Tracheal epithelial cell (primary cell): ENCODE measurements at places on chromosomes 11 and 22. TPM values are rescaled to one million over a fixed set of nuclear protein-coding genes. Genes with fewer than 3 reads are reported as not detected.

The SELENOM gene
- 62.7 and 69.4 TPM in 2 replicates for total RNA-seq

The NCAM1 gene
- total RNA-seq = 0.24 TPM in 1 of 2 replicates, not detected in the other

The RASD2 gene
- total RNA-seq = 0.43 and 0.48 TPM in 2 replicates

The SPI1 gene
- total RNA-seq = not detected in 2 replicates

The LIF gene
- total RNA-seq = 0.21 and 28.9 TPM in 2 replicates

The CSNK2A3 gene
- 2.2 and 5.1 TPM in 2 replicates for total RNA-seq

The PAMR1 gene
- total RNA-seq = 2.6 and 5.8 TPM in 2 replicates

The MED17 gene
- 16.1 and 32.8 TPM in 2 replicates for total RNA-seq

The HEPHL1 gene
- total RNA-seq = 0.21 and 2.2 TPM in 2 replicates

The CABP4 gene
- under 0.01 TPM in 1 of 2 replicates, not detected in the other for total RNA-seq

The OR5B21 gene
- not detected in 2 replicates for total RNA-seq

The ANO5 gene
- under 0.01 and 1.2 TPM in 2 replicates for total RNA-seq
